ENCODE measurements at places on chromosomes 2 and 18.

DNA sequence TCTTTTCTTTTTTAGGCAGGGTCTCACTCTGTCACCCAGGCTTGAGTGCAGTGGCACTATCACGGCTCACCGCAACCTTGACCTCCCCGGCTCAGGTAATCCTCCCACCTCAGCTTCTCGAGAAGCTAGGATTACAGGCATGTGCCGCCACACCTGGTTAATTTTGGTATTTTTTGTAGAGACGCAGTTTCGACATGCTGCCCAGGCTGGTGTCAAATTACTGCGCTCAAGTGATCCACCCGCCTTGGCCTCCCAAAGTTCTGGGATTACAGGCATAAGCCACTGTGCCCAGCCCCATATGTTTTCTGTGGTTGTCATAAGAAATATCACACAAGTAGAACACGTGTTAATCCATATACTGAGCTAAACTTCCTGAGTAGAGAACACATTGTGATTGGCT is 14.6 kb downstream of the ENOSF1 start:
- no peak for DNase-seq

DNA sequence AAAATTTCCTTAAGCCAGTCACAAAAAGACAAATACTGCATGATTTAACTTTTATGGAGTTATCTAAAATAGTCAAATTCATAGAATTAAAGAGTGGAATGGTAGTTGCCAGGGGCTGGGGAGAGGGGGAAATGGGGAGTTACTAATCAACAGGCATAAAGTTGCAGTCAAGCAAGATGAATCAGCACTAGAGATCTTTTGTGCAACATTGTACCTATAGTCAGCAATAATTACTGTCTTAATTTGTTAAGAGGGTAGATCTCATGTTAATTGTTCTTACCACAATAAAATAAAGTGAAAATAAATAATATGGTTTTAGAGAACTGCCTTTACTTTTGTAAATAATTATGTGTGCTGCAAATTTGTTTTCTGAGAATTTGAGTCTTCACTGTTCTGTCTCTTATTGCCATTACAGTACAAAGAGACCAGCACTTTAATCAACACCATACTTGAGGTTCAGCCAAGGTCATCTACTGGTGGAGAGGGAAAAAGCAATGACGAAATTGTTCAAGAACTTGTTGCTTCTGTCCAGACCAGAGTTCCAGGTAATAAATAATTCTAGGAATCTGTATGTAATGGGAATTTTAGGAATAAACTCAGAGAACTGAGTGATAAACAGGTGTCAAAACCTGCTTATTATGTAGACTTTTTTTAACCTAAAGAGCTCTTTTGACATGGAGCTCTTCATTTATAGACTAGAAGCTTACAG is 75.5 kb downstream of the TRABD2A start:
- DNase-seq, result no peak

GRCh38 chr2:203648273-203648672 is 58.2 kb upstream of the CD28 start:
- no peak for DNase-seq

- no peak for DNase-seq
These were observed 134.3 kb downstream of the NFATC1 start for GRCh38 chr18:79529991-79530390.

DNA sequence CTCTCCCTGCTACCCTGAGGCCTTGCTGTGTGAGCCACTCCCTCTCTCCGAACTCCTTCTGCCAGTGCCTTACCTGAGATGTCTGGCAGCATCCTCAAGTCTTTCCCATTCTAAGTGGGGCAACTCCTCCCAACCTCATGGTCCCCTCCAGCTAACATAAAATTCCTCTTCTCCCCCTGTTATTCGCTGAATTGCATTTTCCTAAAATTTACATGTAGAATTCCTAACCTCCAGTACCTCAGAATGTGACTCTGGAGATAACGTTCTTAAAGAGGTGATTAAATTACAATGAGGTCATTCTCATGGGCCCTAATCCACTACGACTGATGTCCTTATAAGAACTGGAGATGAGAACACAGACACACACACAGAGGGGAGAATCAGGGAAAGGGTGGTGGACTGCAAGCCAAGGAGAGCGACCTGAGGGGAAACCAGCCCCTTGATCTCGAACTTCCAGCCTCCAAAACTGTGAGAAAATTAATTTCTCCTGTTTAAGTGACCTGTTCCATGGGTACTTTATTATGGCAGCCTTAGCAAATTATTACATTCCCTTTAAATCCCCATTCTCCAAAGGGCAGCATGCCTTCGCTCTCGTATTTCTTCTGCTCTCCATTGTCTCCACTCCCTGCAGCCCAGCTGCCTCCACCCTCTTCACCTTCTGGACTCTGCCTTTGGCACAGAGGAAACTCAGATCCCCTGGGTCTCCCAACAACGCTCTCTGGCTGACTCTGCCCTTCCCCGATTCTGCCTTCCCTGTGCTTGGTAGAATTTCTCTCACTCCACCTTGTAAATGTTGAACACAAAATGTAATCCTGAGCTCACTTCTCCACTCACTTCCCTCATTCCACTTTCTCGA is 70.5 kb downstream of the TGIF1 start:
- DNase-seq, result no peak

GRCh38 chr2:8997108-8997507 is 6.4 kb downstream of the MBOAT2 start:
- no peak for DNase-seq

GRCh38 chr2:127694986-127695385 is 6.3 kb upstream of the SFT2D3 start:
- no peak for DNase-seq

GRCh38 chr18:21745231-21745630 is 4.6 kb downstream of the MIB1 start:
- DNase-seq, result no peak

Data from HT1080 (cell line).